ENCODE measurements at places on chromosomes 12 and 14. TPM values are rescaled to one million over a fixed set of nuclear protein-coding genes. Genes with fewer than 3 reads are reported as not detected.

The INHBE gene
- not detected for total RNA-seq

- peak; percentile 82 for DNase-seq
Measured at GRCh38 chr12:5745251-5745888, 199.7 kb downstream of the ANO2 start.

DNA sequence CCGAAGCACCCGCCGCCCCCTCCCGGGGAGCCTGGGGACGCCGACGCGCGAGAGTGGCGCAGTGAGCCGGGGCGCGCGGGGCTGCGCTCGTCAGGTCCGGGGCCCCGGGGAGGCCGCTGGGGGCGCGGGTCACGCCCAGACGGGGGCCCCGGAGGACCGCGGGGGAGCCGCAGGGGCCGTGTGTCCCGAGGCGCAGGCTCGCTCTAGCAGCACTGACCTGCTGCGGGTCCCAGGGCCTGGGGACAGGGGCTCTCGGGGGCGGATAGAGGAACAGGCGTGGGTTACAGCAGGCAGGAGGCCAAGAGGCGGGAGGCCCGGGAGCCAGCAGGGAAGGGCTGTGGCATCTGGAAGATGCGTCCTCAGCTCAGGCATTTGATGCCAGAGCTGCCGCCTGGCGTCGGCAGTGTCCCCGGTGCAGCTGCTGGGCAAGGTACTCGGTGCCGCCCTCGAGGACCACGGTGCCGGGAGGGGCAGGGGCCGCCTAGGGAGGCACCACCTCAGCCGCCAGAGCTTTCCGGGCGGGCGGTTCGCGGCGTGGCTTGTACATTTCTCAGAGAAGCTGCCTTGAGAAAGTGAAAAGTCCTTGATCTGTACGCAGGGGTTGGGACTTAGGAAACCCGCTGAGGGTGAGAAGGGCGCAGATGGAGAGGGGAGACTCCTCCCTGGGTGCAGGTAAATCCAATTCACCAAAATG lies 1.2 kb downstream of the WNT5B start:
- peak; percentile 41 for DNase-seq

- DNase-seq, result no peak
Measured at GRCh38 chr12:1657688-1658087, 28.7 kb downstream of the WNT5B start.

DNA sequence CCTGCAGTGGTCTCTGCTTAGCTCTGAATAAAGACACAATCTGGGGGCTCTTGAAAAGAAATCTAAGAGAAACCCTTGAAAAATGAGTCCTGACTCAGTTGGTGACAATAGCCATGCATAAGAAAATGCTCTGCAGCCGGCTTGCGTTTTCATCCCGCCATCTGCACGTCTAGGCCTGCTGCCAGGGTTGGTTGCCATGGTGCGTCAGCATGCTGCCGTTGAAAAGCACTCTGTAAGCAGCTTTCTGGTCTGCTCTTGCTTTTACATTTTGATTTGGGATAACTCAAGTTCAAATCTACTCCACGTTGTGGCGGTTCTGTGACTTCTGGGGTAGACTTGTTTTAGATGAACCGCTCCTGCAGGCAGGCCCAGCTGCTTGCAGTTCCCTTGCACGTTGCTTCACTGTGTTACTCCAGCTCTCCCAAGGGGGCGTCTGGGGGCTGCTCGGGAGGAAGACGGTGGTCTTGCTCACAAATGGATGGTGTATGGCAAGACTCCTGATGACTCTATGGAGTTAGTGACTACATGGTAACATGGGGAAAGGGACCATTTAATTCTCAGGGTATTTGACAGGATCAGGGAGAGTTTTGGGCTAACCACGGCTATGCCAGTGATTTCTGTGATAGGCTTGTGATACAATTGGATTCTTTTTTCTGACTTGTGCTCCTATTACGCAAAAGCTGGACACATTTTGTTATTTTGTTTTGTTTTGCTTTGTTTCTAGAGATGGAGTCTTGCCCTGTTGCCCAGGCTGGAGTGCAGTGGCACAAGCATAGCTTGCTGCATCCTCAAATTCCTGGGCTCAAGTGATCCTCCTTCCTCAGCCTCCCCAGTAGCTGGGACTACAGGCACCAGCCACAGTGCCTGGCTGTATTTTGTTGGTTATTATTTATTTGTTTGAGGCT lies 15.8 kb downstream of the WNT5B start:
- DNase-seq, result peak; percentile 64

GRCh38 chr12:100798286-100799160 lies 3.9 kb downstream of the ANO4 start:
- no peak for DNase-seq

The CD163 gene
- total RNA-seq, result 284 TPM

GRCh38 chr12:51827925-51828818 lies 20.3 kb downstream of the FIGNL2 start:
- no peak for DNase-seq

GRCh38 chr12:62694116-62694515 lies 227.5 kb downstream of the MON2 start:
- DNase-seq, result no peak

The RALGAPA1 gene
- total RNA-seq, result 81.9 TPM

DNA sequence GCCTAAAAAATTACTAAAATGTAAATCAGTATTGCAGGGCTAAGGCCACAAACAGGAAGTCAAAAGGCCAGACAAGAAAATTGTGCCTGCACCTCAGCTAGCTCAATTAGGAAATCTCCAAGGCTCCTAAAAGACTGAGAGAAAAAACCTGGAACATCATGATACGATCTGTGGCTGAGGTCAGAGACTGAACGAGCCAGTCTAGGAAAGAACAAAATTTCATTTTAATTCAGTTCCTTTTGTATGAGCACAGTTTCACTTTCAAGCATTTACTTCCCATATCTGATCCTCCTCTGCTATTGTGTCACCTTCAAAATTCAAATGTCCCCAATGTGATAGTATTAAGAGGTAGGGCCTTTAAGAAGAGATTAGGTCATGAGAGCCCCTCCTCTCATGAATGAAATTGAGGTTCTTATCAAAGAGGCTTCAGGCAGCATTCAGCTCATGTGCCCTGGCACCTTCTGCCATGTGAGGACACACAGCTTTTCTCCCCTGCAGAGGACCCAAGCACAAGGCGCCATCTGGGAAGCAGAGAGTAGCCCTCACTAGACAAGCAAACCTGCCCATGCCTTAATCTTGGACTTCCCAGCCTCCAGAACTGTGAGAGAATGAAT lies 14.8 kb downstream of the PRKAB1 start:
- DNase-seq, result no peak

DNA sequence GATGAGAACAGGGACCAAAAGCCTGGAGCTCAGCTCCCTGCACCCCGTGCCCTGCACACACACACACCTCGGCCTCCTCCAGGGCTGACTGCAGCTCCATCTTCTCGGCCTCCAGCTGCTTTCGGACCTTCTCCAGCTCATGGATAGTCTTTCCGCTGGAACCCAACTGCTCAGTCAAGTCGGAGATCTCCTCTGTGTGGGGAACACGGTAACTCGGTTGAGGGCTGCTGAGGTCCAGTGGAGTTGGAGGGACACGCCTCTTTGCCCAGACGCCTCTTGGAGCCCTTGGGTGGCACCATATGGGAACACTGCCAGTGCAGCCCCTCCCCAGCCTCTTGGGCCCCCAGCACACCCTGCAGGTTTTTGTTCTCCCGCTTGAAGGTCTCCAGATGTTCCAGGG lies 8.7 kb upstream of the MYH6 start:
- DNase-seq, result no peak

The TSHR gene
- not detected for total RNA-seq

The TSPAN9 gene
- 29.3 TPM for total RNA-seq

- DNase-seq, result no peak
Measured at GRCh38 chr12:47491516-47492305, 214.1 kb downstream of the RPAP3 start.

DNA sequence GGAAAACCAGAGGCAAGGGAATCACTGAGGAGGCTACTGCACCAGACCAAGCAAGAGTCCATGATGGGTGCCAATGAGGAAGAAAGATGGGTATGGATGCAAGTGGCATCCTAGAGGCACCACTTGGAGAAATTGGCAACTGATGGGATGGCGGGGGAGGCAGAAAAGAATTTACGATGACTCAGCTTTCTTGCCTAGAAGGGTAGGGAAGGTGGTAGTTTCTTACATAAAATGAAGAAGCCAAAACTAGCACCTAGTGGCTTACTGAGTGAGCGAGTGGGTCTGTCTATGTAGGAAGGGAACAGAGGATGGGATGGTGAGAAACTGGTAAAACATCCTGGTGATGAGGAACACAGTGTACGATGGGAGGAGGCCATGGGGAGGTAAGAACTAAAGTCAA lies 80.8 kb downstream of the CIT start:
- DNase-seq, result no peak

The FAM222A gene
- total RNA-seq, result 1.3 TPM

GRCh38 chr12:132954471-132955048 lies 1.5 kb downstream of the ZNF605 start:
- no peak for DNase-seq

DNA sequence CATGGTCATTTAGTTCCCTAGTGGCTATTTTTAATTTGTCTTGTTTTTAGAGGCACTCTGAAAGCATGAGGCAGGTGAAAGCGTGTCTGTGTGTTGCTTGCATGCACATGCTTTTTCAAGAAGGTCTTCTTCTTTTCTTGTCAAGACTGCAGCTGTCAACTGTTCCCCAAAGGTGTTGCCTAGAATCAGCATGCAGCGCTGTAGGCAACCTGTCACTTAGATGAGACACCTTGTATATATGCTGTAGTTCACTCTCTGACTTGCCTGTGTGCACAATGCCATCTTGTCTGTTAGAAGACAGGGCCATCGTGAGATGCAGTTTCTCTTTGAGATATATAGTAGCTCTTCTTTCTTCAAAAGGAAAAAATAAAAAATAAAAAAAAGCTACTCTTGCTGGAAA lies 885.7 kb downstream of the DIO2 start:
- DNase-seq, result no peak

- no peak for DNase-seq
Measured at GRCh38 chr12:18620986-18621385, 116.8 kb downstream of the PLCZ1 start.
